GM03348 (cell line): ENCODE measurements at places on chromosomes 2 and 18.

DNA sequence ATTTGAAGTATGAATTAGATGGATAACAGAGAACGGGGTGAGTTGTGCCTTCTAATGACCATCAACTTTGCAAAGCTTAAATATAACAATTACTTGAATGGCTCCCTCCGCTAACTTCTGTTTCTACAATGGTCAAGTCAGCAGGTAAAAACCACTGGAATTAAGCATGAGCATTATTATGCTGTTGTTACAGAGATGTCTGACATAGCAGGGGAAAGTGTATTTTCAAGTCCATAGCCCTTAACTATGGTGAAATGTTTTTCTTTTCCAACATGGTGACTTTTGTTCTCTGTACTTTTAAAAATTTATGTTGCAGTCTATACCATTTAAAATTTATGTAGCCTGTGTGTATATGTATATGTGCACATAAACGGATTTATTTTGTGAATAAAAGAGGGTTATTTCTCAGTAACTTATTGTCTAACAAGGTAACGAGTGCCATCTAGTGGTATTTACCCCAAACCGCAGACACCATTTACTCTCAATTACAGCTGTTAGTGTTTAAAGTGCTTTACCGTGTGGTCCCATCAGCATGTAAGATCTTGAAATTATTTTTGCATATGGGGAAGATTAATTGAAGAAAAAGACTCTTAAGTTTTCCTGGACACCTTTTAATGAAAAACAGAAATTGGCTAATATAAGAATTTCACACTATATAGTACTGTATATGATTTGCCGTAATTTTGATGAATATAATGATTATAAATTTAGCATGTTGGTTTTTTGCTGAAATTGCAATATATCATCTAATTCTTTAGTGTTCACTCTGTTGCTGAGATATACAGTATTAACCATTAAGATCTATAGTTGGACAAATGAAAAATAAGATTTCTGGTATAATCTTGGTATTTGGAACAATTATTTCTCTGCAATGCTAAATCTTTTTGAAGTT, 78.2 kb downstream of the UBE2E3 start:
- DNase-seq, result no peak

- DNase-seq, result peak; percentile 54
Observed at GRCh38 chr2:212897296-212897695, 254.1 kb downstream of the IKZF2 start.

DNA sequence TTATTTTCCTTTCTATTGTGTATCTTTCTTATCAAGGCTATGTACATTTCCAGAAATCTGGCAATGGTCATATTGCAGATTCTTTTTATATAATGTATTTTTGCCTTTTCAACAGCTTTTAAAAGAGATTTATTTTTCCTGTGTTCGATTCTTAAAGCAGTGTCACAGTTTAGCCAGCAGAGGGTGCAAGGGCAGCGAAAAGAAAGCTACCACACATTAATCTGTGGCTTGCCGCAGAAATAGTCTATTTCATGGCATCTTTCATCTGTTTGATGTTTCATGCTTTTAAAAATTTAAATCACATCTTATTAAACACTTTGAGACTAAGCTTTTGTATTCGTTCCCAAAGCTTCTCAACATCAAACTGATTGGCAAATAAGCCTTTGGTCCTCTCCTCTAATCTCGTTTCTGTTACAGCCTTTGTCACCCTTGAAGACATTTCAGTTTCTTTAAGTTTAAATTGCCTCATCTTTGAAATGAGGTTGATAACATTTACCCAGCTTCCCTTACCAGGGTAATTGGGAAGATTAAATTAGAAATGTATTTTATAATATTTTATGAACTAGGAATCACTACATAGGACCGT, 73.3 kb downstream of the PIK3C3 start:
- DNase-seq, result peak; percentile 73

DNA sequence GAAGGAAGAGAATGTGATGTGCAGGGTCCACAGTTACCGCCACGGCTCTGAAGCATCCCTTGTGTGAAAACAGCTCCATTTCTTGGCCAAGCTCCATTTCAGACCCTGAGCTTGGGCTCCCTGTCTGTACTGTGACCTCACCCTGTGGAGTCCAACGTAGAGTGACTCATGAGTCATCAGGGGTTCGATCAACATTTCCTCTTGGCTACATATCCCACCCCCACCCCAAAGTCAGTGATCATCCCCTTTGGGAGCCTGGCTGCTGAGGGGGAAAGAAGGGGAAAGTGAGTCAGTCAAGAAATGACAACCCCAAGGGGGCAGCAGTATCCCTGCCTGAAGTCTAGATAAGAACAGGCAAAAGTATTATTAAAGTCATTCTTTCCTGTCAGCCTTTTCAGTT, 62.2 kb downstream of the PAPOLG start:
- no peak for DNase-seq

- peak; percentile 5 for DNase-seq
Observed at GRCh38 chr2:152696476-152696875, 20.8 kb downstream of the PRPF40A start.

- no peak for DNase-seq
Observed at GRCh38 chr2:197675246-197675645, at the start of gene RFTN2. Gene RFTN2 (minus strand): TSS chr2:197675587. CDS start chr2:197675458, 129 bp downstream.

DNA sequence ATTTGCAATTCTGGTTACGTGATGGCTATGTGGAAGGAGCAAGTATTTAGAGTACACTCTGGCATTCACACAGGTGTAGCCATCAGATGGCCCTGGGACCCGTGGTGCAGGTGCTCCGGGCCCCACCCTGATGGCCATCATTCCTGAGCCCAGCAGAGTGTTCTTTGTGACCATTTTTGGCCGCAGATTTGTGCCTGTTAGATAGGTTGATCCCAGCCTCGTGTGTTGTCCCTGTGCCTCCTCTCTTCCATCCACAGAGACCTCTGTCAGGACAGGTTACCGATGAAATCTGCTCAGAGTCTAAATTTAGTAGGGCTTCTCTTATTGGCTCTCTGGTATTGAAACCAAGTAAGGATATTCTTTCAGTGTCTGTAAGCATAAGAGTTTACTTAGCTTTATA, 33.9 kb downstream of the MAPRE2 start:
- DNase-seq, result no peak

GRCh38 chr2:44061876-44062275, 66.1 kb upstream of the LRPPRC start:
- no peak for DNase-seq

- DNase-seq, result no peak
Observed at GRCh38 chr18:71989616-71990015, 554.5 kb downstream of the CBLN2 start.

- DNase-seq, result no peak
Observed at GRCh38 chr2:186130748-186131641, 355.1 kb upstream of the ZC3H15 start.

DNA sequence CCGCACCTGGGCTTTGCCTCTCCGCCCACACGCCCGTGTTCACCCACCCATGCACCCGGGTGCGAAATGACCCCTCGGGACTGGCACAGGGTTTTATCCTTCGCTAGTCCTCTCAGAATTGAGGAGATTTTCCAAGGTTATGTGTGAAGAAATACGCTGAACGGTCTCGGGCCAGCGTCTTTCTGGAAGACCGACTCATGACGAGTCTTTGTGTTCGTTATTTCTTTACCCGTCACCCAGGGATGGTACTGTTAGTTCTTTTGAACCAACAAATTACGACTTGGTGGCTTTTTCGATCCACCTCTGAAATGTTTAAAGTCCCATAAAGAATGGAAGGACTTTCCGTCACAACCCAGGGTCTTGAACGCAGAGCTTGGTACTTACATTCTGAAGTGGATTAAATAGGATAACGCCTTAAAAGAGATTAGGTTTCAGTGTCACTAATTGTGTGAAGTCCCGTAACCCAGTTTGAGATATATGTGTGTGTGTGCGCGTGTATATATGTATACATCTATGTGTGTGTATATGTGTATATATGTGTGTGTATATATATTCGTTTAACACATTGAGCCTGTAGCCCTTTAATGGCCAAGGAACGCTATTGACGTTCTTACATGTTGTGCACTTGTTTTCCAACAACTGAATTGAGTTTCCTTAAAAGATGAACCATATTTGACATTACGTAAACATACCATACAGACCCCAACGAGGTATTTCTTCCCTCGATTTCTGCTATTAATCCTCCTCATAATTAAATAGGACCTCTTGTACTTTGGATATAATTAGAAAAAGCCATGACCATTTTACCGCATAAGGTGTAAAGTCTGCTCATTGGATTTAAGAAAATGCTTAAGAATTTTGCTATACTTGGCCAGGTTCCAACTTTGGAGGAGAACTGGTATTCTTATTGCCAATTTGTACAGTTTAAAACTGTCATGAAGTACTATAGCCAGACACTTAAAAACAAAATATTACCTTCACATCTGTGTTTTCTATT, 889 bp downstream of the ZC3H15 start:
- DNase-seq, result no peak

DNA sequence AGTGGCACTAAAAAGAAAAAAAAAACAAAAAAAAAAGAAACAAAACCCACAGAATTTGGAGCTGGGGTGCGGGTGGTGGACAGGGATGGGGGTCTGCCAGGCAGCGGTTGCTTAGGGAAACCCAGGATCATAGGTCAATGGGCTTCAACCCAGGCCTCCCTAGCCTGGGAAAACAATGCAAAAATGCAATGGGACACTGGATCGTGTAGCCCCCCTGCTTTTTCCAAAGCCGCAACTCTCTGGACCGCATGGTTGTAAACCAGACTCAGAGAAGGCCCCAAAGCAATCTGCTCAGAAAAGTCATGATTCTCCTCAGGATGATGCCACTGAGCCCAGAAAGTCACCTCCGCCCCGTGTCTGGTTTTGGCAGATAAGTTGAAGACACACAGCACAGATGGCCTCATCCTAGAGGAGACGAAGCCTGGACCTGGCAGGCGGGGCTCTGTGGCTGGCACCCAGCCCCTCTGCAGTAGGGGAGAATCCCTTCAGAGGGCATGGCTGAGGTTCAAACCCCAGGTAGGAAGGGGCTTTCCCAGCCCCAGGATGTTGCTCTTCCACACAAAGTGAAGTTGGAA, 5.1 kb downstream of the DLX2 start:
- DNase-seq, result no peak

GRCh38 chr2:109438773-109439389, 174.9 kb downstream of the SEPTIN10 start:
- peak; percentile 86 for DNase-seq

DNA sequence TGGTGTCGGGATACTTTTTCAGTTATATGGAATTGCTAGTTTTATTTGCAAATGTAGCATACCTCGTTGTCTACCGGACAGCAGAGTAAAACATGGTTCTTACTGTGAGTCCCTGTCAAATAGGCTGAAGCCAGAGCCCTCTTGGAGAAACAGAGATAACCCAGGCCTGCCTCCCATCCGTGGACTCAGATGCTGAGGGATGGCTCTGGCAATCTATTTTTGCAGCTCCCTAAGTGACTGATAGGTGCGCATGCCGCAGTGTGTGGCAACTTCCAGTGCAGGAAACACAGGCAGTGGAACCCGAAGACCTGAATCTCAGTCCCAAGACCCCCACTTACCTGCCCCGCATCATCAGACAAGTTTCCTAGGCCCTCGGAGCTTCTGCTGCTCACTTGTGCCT, 33.6 kb downstream of the STEAP3 start:
- no peak for DNase-seq

GRCh38 chr2:85549095-85549494, 10.1 kb downstream of the MAT2A start:
- DNase-seq, result no peak

- DNase-seq, result peak; percentile 55
Observed at GRCh38 chr2:182593394-182593975, 122.6 kb upstream of the DNAJC10 start.

- DNase-seq, result peak; percentile 75
Observed at GRCh38 chr2:42722320-42723190, 41.4 kb downstream of the OXER1 start.

- no peak for DNase-seq
Observed at GRCh38 chr2:191556463-191556862, 121.5 kb upstream of the NABP1 start.

GRCh38 chr2:49359721-49360406, 205.5 kb upstream of the FSHR start:
- no peak for DNase-seq

- no peak for DNase-seq
Observed at GRCh38 chr2:203366639-203367466, 38.7 kb downstream of the ABI2 start.

GRCh38 chr18:30903566-30903965, 139.0 kb downstream of the DSC3 start:
- no peak for DNase-seq

- no peak for DNase-seq
Observed at GRCh38 chr2:124740636-124741035, 715.5 kb downstream of the CNTNAP5 start.

DNA sequence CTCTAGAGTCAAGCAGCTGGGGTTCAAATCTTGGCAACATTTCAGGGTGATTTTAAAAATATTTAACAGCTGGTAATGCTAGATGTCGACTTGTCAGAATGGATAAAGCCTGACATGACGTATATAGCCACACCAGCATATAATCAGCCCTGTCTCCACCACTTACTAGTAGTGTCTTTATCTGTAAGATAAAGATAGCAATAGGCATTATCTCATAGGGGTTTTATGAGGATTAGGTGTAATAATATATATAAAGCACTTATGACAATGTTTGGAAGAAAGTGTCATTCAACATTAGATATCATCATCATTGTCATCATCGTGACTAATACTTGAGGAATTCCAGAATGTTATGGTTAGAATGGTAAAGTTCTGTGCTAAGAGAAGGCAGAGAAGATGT, 369.0 kb upstream of the CWC22 start:
- DNase-seq, result no peak

DNA sequence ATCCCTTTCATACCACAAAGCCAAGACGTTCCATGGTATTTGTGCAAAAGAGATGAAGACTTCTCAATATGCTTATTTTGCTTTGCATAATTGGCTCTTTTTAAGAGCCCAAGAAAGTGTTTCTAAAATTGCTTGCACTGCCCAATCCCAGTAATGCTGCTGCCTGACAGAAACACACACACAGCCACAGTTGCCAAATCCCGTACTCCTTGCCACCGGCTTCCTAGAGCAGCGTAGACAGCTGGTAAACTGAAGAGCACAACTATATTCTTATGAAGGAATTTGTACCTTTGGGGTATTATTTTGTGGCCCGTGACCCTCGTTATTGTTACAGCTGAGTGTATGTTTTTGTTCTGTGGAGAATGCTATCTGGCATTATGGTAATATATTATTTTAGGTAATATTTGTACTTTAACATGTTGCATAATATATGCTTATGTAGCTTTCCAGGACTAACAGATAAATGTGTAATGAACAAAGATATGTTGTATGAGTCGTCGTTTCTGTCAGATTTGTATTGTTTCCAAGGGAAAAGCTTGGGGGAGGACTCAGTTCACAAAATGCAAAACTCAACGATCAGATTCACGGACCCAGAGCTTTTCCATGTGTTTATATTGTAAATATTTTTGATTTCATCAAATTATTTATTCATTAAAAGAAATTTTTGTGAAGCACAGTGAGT, 202.9 kb upstream of the RAB12 start:
- DNase-seq, result no peak

DNA sequence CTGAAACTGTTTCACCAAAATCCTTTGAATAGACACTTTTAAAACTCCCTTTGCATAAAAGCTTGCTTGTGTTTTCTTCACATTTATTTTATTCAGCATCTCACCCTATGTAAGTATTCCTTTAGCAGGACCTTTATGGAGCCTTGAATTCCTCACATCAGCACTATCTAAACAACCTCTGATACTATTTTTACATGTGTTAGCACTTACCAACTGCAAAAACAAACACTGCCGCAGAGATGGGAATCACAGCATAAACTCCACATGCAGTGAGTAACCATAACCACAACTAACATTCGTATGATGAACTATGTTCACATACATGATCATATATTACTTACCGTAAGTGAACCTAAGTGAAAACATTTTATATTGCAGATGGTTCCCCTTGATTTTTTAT, 15.4 kb downstream of the FBXO15 start:
- no peak for DNase-seq

GRCh38 chr2:135945526-135945925, 39.9 kb downstream of the DARS1 start:
- DNase-seq, result no peak
